ENCODE measurements at places on chromosomes 16 and 17.

DNA sequence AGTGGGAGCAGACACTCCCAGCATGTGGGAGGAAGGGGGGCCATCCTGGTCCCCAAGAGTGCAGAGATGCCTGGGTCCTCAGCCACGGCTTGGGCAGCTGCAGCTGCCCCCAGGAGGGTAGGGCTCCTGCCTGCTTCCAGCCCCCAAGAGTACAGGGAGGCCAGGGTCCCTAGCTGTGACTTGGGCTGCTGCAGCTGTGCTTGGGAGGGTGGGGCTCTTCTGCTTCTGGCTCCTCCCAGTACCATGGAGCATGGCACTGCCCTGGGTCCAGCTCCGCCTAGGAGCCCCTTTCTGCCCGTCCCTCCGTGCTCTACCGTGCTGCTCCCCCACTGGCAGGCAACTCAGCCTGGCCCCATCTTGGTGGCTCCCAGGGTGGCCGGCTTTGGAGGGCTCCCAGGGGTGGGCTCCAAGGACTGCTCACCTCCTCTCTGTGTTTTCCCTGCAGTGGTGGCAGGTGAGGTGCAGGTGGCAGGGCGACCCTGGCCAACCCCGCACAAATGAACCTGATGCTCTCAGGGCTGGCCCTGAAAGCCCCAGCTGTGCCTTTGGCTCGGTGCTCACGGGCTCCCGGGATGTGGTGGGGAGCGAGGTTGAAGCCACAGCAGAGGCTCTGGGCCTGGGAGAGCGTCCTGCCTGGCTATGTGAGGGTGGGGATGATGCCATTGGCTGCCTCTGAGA lies 18.5 kb upstream of the USP22 start:
- DNase-seq, result no peak

GRCh38 chr17:67637901-67638641 lies 79.7 kb upstream of the NOL11 start:
- no peak for DNase-seq

- DNase-seq, result peak; percentile 89
Measured at GRCh38 chr17:20116683-20117309, 107.6 kb downstream of the SPECC1 start.

GRCh38 chr17:32299580-32300164 lies 34.0 kb downstream of the RHBDL3 start:
- no peak for DNase-seq

GRCh38 chr17:66842959-66843358 lies 8.0 kb downstream of the CACNG5 start:
- no peak for DNase-seq

DNA sequence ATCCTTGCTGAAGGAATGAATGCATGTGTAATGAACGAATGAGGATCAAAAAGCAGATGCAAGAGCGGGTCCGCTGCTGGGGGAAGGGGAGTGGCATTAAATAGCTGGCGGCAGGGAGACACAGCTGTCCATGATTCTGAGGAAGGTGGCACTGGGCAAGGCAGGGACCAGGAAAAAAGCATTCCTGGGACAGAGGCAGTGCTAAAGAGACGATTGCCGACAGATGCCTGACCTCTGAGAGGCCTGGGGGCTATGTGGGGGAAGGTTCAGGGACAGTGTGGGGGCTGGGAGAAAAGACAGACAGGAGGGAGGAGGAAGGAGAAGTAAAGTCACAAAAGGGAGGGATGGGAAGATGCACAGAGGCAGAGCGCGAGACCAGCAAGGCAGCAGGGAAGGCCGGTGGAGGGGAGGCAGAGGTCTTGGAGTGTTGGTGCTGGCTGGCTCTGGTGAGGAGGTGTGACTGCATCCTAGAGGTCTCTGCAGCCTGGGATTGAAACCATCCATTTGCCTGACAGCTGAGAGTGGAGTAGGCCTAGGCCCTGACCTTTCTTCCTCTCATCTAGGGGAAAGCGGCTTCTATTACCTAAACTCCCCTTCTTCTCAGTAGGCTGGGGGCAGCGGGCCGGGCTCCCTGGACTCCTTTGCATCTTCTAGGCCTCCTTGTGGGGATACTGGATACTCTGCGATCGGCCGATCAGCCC lies 109.9 kb downstream of the SDK2 start:
- no peak for DNase-seq

DNA sequence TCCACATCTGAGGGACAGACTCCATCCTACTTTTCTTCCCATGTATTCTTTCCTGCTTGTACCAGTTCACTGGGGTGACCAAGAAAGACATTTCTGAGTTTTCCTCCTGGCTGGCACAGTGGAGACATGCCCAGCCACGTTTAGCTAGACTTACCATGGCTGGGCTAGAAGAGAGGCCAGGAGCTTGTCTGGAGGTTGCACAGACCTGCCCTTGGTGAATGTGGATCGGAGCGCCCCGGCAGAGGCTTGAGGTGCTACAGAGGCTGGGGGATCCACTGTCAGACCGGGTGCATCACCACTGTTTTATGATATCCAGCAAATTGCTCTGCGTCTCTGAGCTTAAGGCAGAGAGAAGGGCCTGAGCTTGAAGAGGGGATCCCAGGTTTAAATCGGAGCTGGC lies 3.5 kb downstream of the IL4R start:
- DNase-seq, result no peak

DNA sequence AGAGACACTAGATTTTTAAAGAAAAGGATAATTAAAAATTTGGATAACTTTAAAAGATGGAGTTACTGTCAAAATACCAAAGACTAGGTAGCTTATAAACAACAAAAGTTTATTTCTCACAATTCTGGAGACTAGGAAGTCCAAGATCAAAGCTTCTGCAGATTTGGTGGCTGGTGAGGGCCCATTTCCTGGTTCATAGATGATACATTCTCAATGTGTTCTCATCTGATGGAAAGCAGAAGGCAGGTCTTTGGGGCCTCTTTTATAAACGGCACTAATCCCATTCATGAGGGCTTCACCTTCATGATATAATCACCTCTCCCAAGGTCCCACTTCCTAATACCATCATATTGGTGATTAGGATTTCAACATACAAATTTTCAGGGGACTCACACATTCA lies 33.7 kb downstream of the NLK start:
- no peak for DNase-seq

DNA sequence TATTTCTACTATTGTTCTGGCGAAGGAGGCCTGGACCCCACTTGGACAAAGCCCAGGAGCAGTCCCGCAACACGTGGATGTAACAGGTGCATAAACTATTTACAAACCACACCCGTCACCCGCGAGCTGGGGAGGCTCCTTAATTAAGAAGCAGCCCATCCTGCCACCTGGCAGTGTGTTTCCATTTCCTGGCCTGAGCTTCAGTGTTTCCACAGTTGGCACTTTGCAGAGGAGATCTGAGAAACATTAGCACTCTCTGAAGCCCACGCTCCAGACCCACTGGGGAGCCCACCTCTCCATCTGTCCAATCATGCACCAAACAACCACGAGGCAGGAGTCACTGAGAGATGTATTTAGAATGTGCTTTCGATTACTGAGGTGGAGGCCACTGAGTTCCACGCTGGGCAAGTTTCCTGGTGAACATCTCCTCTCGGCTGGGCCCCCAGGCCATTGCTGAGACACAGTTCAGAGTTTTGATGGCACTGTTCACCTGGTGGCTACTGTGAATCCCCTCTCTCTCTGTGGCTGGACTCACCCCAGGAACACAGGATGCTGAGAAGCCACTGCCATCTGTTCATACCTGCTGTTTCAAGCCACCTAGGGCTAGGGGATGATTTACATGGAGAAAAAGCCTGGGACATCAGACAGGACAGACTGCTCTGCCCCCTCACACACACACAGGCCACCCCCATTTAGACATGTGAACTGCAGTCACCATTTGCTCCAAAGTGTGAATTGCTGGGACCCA lies 129.1 kb downstream of the AIPL1 start:
- no peak for DNase-seq

DNA sequence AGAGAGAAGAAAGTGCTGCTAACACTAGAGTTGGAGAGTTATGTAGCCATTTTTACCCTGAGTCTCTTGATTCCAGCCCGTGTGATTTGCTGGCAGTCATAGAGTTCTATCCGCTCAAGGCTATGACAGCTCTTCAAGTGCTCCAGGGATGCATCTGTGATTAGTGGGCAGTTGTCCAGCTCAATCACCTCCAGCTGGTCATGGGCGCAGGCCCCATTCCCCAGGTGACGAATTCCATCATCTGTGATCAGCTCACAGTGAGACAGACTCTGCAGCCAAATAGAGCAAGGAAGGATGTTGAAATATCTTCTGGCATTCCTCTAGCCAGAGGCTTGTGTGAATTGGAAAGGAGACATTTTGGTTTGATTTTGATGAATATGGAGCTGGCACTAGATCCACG lies 38.4 kb upstream of the STAC2 start:
- DNase-seq, result no peak

- DNase-seq, result peak; percentile 81
Measured at GRCh38 chr17:55576237-55576995, 65.2 kb upstream of the SMIM36 start.

GRCh38 chr17:17741349-17742023 lies 60.2 kb downstream of the RAI1 start:
- peak; percentile 30 for DNase-seq

- DNase-seq, result peak; percentile 36
Measured at GRCh38 chr17:74833501-74834377, 25.9 kb downstream of the GRIN2C start.

DNA sequence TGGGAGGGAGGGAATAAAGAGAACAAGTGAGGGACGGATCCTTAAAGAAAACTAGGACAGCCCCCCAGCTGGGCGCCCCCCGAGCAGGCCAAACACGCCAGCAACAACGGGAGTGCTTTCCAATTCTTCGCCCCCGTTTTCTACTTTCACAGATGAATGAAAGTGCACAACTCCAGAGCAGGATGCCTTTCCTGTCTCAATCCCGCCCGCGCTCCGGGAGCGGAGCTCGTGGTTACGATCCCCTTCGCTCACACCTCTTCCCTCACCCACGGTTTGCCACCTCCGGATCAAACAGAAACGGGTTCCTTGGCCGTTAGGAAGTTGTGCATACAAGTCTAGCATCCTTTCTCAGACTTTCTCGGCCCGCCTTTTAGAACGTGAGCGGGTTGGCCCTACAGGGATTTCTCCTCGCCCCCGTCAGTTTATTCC lies 680 bp downstream of the SKA2 start:
- peak; percentile 73 for DNase-seq

DNA sequence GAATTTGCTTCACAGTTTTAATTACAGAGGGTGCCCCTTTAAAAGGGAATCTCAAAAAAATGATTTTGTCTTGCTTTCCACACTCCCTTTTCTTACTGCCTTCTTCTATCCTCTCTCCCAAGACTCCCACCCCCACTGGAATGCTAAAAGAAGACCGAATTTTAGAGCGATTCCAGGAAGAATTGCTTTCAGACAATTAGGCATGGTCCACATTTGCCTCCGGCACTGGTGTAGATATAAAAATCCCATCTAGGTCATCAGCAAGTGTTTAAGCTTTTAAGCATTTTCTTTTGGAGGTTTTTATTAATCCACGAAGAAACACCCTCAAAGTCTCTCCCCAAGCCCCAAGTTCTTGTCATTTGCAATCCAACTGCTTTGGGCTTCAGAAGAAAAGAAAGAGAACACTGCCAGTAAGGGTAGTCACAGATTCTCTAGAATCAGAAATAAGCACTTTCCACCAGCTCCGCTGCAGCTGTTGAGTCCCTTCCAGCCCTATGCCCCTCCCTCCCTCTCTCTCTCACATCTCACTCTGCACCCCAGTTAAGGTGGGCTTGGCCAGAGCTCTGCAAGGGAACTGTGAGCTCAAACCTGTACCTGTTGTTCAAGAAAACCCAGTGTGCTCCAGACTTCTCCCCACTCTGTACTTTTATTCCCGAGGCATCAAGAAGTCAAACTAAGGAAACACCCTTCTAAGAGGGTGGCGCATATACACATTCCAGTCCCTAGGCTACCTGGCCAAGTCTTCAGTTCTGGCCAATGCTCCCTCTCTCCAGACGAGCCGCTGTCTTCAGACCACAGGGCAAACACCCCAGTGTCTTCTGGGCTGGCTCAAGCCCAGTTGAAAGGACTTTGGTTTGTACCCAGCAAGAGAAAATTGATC lies 170.2 kb downstream of the RGS9 start:
- no peak for DNase-seq

DNA sequence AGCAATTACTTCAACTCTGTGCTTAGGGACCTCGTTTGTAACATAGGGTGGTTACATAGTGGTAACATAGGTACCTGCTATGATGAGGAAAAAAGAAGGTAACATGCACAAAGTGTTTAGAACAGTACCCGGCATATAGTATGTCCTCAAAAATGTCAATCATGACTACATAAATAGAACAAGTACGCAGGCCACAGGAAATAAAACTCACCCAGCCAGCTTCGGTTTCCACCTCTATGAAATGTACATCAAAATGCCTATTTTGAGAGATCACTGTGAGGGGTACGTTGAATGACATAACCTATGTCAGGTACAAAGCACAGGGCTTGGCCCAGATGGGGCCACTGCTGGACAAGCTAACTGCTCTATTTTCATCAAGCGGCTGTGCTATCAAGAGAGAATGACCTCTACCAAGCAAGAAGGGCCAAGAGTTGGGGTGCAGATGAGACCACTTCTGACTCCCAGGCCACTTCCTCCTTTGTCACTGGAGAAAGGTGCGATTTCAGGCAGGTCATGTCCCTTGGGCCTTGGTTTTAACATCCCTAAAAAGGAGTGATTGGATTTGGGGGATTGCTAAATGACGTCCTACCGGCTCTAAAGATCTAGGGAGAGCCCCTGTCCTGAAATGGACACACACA lies 45.4 kb downstream of the WSB1 start:
- DNase-seq, result no peak

GRCh38 chr17:68314916-68315535 lies 23.7 kb downstream of the ARSG start:
- DNase-seq, result peak; percentile 10

- no peak for DNase-seq
Measured at GRCh38 chr16:5634666-5635180, 537.1 kb upstream of the EEF2KMT start.

DNA sequence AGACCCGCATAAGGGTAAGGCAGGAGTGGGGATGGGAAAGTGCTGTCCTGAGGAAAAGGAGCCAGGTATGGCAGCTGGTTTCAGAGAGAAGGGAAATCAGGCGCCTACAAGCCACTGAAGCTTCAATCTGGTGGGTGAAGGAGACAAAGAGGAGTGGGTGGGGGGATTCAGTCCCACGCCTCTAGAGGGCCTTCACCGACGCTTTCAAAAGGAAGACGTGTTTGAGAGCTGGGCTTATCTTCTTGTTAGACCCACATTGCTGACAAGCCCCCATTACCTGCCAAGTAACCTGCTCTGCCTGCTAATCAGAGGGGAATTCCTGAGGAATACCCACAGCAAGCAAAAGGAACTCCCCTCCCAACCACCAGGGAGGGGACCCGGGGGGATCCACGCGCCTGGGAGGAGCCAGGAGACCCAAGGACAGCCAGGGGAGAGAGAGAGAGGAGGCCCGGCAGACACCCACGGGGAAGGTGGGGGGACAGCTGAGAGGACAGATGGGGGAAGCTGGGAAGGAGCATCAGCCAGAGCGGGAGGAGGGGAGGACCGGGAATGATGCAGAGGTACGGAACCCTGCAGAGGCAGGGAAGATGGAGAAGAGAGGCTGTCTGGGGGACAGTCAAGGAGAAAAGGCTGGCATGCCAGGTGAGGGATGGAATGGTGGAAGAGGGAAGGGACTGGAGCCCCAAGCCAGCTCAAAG lies 1.0 kb downstream of the MTMR4 start:
- no peak for DNase-seq

- no peak for DNase-seq
Measured at GRCh38 chr16:78249056-78249455, 149.6 kb downstream of the WWOX start.

GRCh38 chr17:72494566-72494965 lies 373.7 kb downstream of the SOX9 start:
- DNase-seq, result no peak

Data from adipocyte (in vitro differentiated cells).